ENCODE measurements at places on chromosomes 11 and 22.

GRCh38 chr11:8207080-8208000, 38.5 kb upstream of the RIC3 start:
- no peak for DNase-seq

DNA sequence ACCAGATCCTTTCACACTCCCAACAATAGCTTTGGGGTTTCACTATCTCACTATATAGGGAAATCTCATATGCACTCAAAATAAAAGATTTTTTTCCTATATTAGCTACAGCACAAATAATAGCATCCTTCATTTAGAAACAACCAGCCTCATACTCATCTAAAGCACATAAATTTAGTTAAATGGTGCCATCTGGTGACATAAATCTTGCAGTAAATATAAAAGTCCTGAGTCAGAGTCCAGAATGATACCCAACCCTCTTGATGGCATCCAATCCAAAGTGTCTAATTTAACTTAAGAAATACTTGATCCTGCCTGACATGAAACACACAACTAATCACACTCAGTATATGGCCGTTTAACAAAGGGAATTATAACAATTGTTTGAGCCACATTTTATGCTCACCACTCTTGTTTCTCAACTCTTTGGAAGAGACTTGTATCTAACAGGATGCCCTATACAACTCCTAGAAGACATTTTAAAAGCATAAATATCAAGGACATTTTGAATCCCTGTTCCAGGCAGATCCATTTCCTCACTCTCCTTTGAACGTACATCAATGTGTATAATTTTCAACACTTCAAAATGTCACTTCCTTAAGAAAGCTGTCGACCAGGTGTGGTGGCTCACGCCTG, 36.2 kb downstream of the DLG2 start:
- DNase-seq: no peak

DNA sequence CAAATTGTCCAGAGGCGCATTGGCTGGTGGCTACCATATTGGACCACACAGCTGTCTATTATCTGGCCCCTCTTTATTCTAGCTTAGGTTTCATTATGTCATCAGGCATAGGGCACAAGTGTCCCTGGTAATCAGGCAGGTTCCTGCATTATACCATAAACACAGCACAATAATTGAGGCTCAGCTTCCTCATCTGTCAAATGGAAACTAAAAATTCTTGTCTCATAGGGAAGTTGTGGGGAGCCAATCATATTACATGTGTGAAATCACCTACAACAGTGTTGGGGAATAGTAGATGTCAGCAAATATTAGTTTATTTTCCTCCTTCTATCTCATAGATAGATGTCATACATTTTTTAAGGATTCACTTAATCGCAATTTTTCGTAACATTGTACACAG, 231.0 kb upstream of the SORL1-AS1 start:
- no peak for DNase-seq

DNA sequence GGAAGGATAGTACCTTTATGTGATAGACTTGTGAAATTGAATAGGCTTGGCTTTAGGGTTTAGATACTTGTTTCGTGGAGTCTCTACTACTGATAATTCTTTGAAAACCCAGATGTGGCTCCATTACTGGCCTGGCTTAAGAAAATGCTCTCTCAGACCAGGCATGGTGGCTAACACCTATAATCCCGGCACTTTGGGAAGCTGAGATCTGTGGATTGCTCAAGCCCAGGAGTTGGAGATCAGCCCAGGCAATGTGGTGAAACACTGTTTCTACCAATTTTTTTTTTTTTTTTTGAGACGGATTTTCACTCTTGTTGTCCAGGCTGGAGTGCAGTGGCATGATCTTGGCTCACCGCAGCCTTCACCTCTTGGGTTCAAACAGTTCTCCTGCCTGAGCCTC, 40.9 kb downstream of the ATG13 start:
- no peak for DNase-seq

DNA sequence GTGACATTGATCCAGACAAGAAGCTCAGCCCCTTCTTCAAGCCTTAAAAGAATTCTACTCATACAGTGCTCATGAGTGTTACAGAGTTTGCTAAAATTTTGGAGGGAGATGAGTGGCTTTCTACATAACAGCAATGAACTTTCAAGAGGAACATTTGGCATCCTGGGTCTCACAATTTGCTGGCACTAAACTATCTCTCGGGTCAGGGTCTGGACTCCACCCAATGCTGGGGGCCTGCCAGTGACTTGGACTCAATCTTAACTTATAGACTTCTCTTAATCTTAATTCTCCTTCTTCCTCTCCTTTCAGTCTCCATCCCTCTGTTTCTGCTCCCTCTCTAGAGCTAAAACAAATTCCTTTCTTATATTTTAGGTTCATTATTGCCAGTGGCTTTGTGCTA, 317.9 kb downstream of the TMEM135 start:
- DNase-seq: no peak

- no peak for DNase-seq
These were observed 113.3 kb upstream of the FAT3 start for GRCh38 chr11:92111287-92111686.

GRCh38 chr22:20316217-20316843, 3.5 kb downstream of the DGCR6L start:
- no peak for DNase-seq

DNA sequence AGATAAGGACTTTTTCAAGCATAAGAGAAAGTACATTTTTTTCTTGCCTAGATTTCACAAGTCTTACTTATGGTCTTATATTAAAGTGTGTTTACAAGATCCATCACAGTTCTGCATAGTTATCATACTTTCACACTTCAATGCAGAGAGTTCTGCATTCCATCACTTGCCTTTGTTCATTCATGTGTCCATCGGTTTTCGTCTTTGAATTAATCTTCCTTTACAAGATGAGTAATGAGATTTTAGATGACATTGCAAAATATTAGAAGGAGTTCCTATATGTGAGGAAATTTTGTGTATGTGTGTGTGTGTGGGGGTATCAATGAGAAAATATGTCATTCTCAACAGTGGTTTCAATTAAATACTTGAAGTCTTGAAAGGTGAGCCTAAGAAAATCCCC, 98.1 kb upstream of the GUCY1A2 start:
- DNase-seq: no peak

GRCh38 chr11:70326365-70326811, 55.9 kb downstream of the PPFIA1 start:
- DNase-seq: no peak

Measured in stimulated activated CD8-positive, alpha-beta memory T cell treated with anti-CD3 and anti-CD28 coated beads, Interleukin-15, amount 100 ng/mL, for 48 hours (primary cell).